AG04450 (cell line): ENCODE measurements at places on chromosomes 5 and 9.

DNA sequence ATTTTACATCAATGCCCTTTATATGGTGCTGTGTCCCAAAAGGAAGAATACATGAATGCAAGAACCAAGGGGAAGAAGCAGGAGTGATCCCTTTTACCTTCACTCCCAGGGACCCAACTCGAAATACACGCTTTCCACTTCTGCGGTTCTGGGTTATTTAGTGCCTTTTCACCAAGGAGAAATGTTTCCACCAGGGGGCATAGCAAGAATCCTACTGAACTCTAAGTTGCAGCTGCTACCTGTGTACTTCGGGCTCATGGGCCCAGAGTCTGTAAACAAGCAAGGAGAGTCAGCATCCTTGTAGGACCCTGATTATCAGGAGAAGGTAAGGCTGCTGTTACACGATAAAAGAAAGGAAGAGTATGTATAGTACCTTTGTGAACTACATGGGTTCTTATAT, 45.7 kb downstream of the DPYSL3 start:
- no peak for DNase-seq

DNA sequence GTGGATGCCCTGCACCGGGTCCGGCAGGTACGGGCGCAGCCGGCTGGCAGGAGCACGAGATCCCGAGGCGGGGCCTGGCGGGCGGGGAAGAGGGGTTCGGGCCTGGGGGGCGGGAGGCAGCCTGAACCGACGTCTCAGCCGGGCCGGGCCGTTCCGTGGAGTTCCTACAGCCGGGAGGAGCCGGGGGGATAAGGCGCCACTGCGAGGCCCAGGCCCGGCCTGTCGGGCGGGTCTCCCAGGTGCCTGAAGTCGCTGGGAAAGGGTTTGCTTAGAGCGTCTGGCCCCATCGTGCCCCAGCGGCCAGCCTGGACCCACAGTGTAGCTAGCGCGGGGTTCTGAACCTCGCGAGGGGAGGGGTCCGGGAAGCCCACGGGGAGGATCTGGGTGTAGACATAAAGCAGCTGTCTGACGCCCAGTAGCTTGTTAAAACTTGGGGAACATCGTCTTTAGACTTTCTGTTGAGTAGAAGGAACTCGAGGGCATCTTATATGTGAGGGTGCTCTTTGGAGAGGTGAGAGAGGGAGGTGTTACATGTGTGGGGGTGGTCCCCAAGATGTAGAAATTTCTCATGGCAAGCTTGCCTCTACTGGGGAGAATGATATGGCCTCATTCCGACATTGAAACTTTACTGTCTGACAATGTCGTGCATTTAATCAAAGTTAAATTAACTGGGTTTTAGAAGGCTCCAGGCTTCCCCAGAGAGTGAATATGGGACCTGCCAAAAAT, 524 bp downstream of the FUBP3 start:
- no peak for DNase-seq

GRCh38 chr9:108784998-108785397, 70.8 kb downstream of the ACTL7B start:
- DNase-seq, result no peak

GRCh38 chr5:55176176-55176818, 3.3 kb upstream of the CDC20B start:
- DNase-seq, result no peak

DNA sequence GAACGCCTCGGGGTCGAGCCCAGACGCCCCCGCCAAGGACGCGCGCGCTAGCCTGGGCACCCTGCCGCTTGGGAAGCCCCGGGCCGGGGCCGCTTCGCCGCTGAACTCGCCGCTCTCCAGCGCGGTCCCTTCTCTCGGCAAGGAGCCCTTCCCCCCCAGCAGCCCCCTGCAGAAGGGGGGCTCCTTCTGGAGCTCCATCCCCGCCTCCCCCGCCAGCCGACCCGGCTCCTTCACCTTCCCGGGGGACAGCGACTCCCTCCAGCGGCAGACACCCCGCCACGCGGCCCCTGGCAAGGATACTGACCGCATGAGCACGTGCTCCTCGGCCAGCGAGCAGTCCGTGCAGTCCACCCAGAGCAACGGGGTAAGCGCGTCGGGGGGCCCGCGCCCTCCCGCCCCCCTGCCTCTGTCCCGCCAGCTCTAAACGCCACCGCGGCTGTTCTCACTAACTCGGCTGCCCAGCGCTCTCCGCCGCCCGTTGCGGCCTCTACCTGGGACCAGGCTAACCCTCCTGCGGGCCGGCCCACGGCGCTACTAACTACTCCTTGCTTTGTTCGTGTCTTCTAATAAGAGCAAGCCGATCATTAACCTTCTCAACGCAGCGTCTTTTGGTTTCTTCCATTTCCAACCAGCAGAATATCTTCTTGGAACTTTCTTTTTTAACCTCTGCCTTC, 93.6 kb upstream of the OTULINL start:
- no peak for DNase-seq

DNA sequence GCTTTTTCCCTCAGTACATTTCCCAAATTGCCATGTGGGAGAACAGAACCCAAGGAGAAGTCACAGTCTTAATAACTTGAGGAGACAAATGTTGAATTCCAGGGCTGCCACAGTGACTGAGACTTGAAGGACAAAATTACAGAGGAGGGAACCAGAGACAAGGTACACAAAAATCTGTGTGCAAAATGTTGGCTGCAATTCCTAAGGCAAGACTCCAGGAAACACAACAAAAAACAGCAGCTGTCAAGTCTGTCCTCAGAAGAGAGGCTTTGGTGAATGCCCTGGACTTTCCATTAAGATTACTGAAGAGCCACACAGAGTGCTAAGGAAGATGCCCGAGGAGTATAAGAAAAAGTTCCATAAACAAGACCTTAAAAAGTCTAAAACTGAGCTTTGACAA, 21.1 kb downstream of the AP3B1 start:
- DNase-seq, result no peak

DNA sequence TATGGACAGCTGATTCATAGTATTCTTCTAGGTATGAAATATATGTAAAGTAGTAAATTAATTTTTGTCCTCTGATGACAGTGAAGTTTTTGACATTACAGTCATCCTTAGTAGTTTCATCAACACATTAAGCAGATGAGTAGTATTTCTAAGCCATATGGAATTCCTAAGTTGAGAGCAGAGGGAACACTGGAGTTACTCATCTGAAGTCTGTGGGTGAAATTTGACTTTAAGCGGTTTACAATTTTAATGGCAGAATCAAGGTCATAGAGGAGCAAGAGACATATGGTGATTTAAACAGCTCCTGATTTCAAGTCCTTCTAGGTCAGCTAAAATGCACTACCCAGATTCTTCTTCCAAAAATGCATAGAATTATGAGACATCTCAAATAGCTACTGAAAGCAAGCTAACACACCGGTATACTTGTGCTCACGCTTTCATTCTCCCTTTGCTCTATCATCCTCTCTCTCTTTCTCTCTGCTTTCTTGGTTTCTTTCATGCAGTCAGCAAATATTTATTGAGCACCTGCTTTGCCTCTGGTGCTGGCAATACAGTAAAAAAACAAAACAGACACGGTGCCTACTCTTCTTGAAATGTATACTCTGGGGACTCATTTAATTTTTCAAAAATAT, 235.9 kb downstream of the FER start:
- DNase-seq, result peak; percentile 10

DNA sequence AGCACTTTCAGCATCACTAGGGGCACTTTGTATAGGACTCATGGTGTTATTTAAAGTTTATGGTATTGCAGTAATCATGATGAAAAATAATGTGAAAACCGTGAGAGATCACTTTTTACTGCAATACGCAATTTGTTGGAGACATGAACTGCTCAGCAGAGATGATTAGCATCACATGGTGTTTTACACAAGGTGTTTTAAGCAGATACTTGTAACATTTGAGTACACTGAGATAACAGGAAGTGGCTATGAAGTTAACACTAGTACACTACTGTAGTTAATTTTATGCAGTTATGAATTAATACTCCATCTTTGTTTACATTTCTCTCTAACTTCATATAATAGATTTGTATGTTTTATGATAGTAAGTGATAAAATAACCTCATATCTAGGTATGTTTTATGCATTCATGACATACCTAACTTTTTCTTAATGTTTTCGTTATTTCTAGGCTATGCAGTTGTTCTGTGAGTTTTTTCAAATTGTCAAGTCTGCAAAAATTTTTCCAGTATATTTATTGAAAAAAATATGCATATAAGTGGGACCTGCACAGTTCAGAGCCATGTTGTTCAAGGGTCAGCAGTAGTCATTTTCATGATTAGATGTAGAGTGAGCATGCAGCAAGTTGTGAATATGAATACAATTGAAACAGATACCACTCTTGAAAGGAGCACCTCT, 13.0 kb downstream of the SUB1 start:
- DNase-seq, result no peak

- no peak for DNase-seq
These were observed 4.8 kb downstream of the USP20 start for GRCh38 chr9:129840034-129840433.

DNA sequence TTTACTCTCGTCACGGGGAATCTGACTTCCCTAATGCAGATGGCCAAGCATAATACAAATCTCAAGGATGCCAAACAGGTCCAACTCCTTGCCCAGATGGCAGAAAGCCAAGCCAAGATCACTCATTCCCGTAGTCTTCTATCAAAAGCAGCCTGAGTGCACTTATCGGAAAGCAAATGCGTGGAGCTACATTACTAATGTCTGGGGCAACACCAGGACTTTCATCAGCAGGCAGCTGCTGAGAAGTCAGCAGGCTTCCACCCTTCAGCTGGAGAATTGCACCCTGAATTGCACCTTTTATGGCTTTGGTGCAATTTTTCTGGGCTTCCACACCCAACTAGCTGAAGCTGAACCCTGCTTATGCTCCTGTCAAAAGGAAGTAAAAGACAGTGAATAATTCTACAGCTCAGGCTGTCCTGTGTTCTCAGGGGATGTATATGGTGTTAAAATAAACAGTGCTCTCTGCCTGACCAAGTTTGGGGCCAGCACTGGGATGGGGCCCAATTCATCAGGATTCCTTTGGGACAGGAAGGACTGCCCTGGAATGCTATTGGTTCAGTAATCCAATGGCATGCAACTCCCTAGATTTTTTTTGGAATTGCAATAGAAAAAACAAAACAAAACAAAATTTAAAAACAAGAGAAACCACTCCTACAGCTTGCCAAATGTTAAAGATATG, 92.6 kb downstream of the DPYSL3 start:
- no peak for DNase-seq

DNA sequence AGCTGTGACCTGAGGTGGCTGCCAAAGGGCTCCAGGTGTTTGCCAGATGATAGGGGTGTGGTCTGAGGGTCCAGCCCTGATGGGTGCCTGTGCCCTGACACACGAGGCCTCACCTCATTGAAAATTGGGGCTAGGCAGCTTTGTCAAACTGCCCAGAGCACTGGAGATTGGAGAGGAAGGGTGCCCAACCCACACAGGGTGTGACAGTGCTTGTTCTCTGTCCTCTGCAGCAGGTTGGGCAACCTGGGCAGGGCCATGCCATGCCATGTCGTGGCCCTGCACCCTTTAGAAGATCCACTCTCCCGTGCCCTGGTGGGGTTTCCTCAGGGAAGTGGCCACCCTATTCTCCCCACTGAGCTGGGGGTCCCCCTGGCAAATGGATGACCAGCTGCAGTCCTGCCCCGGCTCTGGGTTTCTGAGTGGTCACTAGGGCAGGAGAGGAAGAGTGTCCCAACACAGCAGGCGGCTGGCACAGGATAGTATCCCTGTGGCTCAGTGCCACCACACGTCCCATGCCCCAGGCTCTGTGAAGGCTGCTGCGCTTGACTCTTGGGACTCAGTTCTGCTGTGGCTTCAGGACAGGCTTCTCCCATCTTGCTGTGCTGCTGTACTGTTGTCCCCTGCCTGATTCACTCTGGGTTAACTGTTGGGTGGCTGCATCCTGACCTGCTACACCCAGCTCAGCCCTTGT, 100.8 kb upstream of the PITX1 start:
- DNase-seq, result no peak

GRCh38 chr9:14525856-14526255, 167.4 kb downstream of the ZDHHC21 start:
- DNase-seq, result no peak

GRCh38 chr5:41794471-41794870, 75.8 kb downstream of the OXCT1 start:
- peak; percentile 87 for DNase-seq

DNA sequence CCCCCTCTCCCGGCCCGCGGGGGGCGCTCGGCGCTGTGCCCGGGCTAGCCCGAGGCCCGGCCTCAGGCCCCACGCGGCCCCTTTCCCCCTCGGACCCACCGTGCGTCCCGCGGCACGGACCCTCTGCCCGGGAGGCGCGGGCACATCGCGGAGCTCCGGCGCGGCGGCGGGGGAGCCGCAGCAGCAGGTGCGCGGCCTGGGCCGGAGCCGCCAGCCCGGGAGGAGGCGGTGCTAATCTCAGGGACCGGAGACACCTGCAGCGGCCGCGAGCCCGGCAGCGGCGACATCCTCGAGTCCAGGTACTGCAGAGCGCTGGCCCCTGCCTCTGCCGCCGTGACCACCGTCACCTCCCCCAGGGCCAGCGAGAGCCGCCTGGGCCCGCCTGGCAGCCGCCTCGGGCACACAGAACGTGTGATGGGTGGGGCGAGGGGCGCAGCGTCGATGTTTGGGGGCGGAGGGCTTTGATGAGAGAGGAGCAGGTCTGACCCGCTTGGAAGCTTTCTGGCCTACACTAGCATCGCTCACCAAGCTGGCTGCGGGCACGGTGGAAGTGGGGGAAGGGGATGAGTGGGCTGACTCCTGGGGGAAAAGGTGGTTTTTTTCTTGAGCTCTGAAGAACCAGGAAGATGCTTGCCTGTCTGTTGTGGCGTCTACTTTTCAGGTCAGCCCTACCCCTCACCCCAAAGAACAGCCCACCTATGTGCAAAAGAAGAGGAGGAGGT, 524 bp downstream of the CYFIP2 start:
- no peak for DNase-seq

GRCh38 chr9:129267141-129267540, 89.1 kb upstream of the IER5L start:
- DNase-seq, result no peak

DNA sequence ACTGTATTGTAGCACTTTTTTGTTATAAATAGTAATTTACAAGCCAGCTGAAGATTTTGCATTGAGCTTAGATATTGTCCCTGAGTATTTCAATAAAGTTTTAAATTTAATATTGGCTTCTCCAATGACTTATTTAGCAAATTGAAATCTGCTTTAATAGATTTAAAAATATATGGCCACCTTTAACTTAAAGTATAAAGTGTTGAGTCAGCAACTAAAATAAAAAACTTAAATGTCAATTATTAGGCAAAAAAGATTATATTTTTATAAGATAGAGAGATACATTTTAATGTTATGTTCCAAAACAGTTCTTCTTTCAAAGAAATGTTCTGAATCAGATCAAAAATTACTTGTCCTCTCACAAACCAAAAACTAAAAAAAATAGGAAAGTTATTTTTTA, 60.7 kb downstream of the OSMR start:
- no peak for DNase-seq

GRCh38 chr5:77935506-77936364, 159.6 kb upstream of the TBCA start:
- DNase-seq, result no peak

GRCh38 chr5:17309462-17309861, 92.0 kb downstream of the BASP1 start:
- DNase-seq, result no peak

DNA sequence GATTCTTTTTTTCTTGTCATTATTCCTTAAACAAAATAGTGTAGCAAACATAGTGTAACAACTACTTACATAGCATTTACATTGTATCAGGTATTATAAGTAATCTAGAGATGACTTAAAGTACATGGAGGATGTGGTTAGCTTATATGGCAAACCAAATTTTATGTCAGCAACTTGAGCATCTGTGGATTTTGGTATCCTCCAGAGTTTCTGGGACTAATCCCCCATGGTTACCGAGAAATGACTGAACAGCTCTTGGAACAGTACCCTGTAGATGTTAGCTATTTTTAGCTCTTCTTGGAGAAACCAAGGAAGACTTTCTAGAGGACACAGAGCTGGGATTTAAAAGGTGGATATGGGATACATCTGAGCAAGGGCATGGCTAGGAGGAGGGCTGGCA, 157.6 kb upstream of the KLF4 start:
- DNase-seq, result no peak
